Left hindlimb (tissue), 1 donor: ENCODE measurements at places on chromosomes 2 and 18.

DNA sequence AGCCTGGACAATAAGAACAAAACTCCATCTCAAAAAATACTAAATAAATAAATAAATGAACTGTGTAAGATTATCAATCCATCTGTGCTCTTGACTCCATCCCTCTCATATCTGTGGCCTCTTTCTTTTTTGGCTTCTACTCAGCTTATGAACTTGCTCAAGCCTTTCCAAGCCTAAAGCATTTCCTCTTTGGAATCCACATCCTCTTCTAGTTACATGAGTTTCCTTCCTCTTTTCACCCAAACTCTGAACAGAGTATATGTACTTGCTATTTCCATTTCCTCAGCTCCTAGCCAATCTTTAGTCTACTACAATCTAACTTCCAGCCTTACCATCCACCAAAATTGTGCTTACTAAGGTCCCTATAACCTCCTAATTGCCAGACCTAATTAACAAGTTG, 2.5 kb upstream of the DNAJC10 start:
- no peak for DNase-seq

DNA sequence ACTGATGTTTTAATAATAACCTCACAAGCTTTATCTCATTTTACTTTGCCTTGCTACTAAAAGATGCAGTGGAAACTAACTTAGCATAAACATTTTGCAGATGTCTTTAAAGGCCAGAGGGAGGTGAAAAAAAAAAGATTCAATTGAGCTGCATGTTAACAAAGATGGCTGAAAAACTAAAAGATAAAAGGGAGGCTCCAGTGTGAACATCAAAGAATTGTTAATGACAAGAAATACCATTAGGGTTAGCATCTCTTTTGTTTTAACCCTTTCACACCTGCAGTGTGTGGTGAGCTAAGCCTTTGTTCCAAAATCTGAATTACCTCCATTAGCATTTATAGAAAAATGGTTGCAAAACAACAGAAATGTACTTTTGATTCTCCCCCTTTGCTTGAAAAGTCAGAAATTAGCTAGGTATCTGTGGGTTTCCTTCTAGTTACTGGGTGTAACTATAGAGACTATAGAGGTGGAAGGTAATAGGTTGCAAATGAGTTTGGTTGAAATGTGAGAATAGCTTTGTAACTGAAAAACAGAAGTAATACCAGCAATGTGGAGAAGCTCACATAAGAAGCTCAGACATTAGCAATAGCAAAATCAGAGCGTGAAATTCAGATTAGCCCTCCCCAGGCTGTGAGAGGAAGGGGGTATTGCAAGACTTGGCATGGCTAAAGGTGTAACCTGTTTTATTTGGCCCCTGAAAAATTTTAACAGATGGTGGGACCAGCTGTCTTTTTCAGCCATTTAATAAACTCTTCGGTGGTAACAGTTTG, 34.8 kb upstream of the SP5 start:
- DNase-seq: no peak

GRCh38 chr2:143843686-143844085, 676.2 kb downstream of the ZEB2 start:
- no peak for DNase-seq

DNA sequence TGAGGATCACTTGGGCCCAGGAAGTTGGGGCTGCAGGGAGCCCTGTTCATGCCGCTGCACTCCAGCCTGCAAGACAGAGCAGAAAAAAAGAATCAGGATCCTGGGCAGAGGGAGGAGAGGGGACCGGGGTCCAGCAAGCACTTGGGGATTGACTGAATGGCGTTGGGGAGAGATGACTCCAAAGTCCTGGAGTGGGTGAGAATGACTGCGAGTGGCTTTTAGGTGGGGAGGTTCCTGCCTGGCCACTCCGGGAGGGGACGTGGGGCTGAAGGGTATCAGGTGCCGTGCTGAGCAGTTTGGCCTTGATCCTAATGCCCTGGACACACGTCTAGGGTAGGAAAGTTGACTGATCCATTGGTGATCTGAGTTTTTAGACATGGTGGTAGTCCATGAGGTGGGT, 3.5 kb upstream of the NFATC1 start:
- DNase-seq: no peak

DNA sequence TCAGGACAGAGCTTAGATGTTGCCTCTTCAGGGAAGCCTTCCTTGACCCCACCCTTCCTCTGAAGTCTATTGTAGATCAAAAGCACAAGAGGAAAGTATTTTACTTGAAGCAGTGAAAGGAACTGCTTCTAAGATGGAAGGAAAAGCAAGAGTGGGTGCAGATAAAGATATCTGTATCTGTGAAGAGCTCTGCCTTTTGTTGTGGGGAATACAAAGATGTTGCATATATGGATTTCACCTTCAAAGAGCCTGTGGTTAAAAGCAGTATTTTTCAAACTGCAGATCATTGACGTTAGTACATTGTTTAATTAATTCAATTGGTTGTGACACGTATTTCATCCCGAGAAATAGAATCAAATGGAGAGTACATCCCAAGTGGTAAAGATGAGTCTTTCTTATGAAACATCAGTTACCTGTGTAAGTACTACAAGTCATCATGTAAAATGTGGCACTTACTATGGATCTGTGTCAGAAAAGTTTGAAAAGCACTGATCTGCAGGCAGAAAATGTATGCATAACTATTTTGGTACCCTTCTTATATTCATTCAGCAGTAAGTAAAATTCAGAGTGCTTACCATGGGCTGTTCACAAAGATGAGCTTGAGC, 24.6 kb upstream of the TNFRSF11A start:
- DNase-seq: no peak

DNA sequence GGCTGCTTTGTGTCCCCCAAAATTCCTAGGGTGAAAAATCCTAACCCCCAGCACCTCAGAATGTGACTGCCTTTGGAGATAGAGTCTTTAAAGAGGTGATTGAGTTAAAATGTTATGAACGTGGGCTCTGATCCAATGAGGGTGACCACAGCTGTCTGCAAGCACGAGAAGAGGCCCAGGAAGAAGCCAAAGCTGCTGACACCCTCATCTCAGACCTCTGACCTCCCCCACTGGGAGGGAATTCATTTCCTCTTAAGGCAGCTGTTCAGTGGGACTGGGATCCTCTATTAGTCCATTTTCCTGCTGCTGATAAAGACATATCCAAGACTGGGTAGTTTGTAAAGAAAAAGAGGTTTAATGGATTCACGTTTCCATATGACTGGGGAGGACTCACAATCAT, 544.4 kb downstream of the DCDC2C start:
- no peak for DNase-seq

GRCh38 chr2:240252191-240252871, 111.9 kb upstream of the OTOS start:
- DNase-seq: peak; percentile 10

DNA sequence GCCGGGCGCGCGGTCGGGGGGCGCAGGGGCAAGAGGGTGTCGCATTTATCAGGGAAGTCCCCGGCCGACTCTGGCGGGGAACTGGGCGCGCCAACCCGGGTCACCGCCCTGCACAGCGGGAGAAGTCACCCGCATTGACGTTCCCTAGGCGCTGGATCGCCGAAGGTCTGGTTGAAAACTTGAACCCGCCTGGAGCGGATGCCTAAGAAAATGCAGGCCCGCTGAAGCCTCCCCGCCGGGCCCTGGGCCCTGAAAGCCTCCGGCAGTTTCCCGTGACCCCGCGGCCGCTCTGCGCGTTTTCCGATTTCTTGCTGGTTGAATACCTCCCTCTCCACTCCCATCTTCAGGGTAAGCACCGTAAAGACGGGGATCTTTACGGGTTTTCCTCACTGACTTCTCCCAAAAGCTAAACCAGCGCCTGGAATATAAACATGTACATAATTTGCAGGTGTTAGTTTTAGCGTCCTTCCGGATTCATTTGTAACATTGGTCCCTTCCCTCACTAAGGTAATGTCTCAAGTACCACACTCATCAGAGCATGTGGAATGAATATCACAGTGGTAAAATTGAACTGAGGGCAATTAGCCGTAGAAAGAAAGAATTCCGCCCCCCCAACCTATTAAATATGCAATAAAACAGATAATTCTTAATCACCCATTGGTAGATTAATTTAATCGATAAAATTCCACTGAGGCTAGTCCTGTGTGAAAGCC, 675 bp upstream of the SPIRE1 start:
- DNase-seq: peak; percentile 48
